NCI-H460 (cell line): ENCODE measurements at places on chromosomes 6 and 20.

- DNase-seq = no peak
Observed at GRCh38 chr6:50096296-50096695, 46.6 kb upstream of the DEFB112 start.

DNA sequence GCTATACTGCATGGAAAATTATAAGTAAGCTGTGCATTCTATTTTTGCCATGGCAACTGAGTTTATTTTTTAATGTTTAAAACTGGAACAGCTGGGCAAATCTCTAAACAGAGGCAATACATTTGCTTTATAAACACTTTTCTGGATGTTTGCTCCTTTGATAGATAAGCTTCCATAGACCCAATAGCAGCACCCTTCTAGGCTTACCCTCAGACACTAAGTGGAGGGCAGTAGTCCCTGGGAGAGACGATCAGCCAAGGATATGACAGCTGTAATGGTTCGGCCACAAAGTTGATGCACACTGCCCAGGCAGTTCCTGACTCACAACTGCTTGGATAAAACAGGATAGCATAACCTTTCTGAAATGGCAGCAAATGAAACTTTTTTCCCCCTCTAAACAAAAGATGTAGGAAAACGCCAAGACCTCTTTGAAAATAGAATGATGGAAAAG lies 8.5 kb upstream of the MRPS10 start:
- DNase-seq = no peak

GRCh38 chr20:63589261-63590217 lies 15.5 kb upstream of the HELZ2 start:
- DNase-seq = no peak

DNA sequence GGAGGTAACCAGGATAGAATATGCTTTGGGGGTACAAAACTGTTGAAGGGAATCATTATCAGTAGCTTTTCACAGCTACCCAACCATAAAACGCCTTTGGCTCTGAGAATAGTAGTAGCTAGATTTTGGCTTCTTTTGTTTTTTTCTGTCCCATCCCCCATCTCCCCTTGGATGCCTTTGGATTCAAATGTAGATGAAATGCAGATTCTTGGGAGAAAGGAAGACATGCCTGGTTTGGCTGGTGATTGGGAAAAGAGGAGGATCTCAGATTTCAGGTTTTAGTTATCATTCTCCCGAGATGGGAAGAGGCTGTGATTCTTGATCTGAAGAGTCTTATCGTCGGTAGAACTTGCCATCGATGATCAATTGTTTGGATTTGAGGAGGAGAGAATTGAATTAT lies 3.5 kb upstream of the CDYL start:
- no peak for DNase-seq

DNA sequence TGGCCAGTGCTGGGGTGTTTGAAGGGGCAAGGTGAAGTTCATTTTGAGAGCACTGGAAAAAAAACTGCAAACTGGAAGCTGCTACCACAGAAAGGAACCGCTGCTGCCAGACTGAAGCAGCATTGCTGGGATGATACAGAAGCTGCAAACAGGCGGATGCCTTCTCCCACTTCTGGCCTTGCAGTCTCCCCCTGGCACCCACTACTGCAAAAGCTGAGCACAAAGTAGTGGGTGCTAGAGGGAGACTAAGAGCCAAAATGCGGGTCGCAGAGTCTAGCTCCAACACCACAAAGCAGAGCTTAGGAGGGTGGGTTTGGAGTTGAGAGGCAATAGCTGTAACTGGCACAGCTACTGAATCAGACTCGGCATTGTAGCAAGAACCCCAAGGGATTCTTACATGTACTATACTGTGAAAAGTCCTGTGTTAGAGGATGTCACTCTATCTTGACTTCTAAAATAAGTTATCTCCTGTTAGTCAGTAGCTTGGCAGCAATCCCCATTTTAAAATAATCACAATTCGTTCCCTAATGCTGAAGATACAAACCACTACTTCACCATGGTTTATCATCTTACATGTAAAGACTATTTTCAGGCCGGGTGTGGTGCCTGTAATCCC lies 44.0 kb upstream of the COL21A1 start:
- DNase-seq = no peak

DNA sequence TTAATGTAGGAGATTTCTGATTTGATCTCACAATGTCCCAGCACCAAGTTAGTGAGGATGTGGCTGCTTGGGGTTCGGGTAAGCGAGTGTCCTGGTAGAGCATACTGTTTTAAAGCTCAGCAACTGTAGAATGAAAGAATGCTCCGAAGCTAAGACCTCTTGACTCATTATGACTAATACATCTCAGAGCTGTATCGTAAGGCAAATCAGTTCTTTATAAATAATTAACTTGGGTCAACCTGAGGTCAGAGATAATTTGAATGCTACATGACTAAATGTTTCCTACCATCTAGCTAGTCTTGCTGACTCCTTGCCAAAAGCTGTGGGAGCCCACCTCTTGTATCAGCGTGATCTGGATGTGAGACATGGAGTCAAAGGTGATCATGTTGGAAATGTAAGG lies 128.8 kb upstream of the PDE7B start:
- DNase-seq = peak; percentile 11
